ENCODE measurements at places on chromosomes 3 and 15.

- no peak for DNase-seq
These were observed 476.0 kb upstream of the TBL1XR1 start for GRCh38 chr3:177673112-177673914.

DNA sequence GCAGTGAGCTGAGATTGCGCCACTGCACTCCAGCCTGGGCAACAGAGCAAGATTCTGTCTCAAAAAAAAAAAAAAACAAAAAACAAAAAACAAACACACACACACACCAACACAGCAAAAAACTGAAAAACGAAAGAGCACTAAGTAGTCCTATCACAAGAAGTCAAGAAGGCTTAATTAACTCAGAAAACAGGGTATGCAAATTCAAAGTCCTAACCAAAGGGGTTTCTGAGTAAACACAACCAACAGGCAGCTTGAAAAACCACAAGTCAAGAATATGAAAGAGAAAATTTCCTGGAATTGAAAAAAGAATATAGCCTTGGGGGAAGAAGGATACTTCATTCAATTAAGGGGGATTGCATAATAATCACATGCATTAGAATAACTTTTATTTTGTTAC, 37.7 kb upstream of the PARP14 start:
- no peak for DNase-seq

GRCh38 chr3:101690972-101691371, 4.5 kb upstream of the RPL24 start:
- DNase-seq, result no peak

DNA sequence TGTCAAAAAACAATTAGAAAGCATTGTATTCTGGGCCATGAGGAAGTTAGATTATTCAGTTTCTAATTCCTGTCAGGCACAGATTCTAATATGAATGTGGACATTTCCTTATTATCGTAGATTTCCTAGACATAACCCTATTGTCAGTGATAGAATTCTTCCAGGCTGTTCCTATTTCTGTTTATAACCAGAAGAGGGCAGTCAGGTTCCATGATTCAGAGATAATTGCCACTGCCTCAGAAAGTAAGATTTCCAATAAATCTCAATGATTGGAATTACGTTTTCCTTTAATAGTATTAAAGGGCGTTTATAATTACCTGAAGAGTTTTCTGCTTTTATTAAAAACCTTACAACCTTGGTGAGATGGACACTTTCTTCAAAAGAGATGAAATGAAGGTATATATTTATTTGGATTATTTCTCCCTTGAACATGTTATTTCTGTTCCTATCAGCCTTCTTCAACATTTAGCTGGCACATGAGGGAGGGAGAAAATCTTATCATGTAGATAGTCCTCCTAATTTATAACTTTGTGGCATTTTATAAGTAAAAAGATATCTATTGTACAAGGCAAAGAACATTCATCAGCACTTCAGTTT, 439.2 kb downstream of the MCTP2 start:
- DNase-seq, result no peak

DNA sequence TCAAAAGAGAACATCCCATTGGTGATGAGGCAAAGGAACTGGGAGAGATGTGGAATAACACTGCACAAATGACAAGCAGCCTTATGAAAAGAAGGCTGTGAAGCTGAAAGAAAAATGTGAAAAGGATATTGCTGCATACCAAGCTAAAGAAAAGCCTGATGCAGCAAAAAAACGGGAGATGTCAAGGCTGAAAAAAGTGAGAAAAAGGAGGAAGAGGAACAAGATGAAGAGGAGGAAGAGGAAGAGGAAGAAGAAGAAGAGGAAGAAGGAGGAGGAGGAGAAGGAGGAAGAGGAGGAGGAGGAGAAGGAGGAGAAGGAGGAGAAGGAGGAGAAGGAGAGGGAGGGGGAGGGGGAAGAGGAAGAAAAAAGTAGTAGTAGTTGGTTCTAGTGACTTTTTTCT, 41.8 kb upstream of the TEX9 start:
- DNase-seq, result no peak
